Left hindlimb (tissue), 1 donor: ENCODE measurements at places on chromosomes 2 and 18.
A peak's percentile ranks its signal among the peaks of the same experiment; 100 is the strongest.

- no peak for DNase-seq
Measured at GRCh38 chr18:12559319-12559718, 98.6 kb downstream of the SPIRE1 start.

GRCh38 chr18:63325086-63325686 lies 5.6 kb upstream of the BCL2 start:
- no peak for DNase-seq

DNA sequence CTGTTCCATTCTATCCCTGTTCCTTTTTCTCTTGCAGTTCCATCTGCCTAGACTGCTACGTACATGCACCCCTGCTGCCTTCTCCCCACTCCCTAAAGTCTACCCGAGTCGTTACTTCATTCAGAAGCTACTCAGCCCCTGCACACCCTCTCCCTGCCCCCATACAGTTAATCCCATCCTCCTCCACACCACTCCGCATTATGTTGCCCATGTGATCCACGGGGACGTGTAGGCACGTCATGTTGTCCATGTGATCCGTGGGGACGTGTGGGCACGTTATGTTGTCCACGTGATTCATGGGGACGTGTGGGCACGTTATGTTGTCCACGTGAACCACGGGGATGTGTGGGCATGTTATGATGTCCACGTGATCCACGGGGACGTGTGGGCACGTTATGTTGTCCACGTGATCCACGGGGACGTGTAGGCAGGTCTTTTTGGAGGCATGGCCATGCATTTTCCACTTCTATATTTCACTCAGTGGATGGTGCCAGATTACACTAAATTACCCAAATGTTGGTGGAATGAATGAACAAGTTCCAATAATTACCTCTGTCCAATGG lies 299.5 kb downstream of the DCDC2C start:
- no peak for DNase-seq

DNA sequence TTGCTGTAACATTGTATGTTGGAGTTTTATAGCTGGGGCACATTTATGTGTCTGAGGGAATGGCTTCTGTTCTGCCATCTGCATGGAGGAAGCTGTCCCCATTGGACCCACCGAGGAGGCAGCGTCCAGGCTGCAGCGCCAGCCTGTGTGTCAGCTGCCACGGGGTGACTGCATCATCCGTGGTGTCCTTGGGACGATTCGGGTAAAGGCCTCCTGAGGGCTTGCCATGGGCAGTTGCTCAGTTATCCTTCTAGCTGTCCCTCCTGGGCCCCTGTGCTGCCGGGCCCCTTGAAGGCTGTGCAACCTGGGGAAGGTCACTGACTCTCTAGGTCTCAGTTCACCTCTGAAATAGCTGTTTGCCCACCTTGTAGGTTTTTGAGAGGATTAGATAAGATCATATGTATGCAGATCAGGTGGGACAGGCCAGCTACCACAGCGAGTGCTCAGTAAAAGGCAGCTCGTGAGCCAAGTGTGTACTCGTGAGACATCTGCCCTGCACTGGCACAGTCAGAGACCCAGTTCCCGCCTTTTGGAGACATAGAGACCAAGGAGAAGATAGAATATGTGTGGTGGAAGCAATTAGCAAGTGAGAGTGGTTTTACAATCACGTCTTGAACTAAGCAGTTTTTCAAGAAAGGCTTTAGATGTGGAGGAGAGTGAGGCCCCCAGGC lies 10.6 kb downstream of the LDLRAD4 start:
- no peak for DNase-seq

GRCh38 chr2:109663721-109664120 lies 49.6 kb downstream of the SOWAHC start:
- peak; percentile 78 for DNase-seq
